Smooth muscle cell of the brain vasculature (primary cell): ENCODE measurements at places on chromosomes 6 and 20.

DNA sequence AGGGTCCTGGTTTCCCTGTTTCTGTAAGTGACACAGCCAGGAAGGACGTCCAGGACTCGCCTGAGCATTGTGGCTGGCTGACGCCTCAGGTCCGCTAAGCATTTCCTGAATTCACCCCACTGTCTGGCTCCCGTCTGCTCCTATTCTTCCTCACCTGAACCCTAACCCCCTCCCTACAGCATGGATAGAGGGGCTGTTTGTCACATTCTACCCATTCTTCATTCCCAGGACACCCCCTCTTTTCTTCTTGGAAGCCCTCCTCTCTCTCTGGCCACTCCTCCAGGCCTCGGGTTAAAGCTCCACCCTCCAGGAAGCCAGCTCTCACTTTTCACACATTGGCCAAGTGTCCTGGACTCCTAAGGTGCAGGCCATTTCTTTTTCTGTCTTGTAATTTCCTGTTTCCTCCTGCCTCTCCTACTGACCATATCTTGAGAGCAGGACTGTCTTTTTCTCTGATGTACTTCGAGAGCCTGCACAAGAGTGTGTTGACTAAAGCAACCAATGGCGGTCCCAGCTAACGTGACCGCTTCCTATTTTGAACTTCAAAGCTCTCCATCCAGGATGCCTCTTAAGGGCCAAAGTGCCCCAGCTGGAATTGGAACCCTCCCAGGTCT is 24.2 kb upstream of the MYMX start:
- no peak for DNase-seq

DNA sequence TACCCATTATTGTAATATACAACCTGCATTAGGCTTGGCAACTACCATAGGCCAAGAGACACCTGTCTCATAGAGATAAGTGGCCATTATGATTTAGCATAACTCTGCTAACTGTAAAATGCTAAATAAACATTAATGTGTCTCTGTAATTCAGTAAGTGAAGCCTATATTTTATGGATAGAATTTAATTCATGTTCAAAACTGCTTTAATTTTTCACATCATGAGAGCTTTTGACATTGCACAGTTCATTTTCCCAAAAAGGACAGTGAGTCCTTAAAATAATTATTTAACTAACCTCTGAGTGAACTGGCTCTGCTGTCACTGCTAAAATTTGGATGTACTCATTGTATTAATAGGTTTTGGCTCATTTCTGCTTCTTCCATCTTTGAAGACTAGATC is 41.4 kb upstream of the TMX4 start:
- DNase-seq, result no peak

DNA sequence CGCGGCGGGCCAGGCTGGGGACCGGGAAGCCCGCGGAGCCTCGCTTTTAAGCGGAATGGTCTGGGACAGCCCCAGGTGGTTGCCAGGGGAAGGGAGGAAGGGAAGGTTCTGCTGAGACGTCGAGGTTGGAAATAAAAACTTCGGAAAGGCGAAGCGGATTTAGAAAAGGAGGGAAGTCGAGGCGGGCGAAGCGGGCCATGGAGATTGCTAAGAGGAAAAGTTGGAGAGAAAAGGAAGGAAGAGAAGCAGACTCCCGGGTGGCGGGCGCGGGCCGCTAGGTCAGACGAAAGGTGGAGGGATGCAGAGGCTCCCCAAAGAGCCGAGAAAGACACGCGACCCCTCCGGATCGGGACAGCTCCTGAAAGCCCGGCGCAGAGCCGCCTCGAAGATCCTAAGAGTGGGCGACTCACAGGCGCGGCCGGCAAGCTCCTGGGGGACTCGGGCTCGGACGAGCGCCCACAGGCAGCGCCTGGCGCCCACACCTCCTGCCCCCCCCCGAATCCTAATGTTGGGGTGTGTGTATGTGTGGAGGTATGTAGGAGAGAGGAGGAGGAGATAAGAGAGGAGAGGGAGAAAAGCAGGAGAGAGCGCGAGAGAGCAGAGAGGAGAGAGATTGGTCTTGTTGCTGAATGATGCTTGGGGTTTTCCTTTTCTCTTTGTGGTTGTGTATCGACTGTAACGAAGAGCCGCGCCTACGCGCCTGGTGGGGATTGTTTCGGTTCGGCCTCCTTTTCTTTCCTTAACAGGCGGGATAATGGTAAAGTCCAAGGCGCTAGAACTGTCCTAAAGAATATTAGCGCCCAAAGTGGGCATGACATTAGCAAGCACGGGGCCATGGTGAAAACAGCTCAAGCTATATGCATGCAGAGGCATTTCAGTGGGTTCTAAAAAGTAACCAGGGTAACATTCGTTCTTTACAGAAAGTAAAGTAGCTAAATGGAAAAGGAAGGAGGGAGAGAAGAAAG is 1.5 kb downstream of the TFAP2B start:
- DNase-seq, result no peak

DNA sequence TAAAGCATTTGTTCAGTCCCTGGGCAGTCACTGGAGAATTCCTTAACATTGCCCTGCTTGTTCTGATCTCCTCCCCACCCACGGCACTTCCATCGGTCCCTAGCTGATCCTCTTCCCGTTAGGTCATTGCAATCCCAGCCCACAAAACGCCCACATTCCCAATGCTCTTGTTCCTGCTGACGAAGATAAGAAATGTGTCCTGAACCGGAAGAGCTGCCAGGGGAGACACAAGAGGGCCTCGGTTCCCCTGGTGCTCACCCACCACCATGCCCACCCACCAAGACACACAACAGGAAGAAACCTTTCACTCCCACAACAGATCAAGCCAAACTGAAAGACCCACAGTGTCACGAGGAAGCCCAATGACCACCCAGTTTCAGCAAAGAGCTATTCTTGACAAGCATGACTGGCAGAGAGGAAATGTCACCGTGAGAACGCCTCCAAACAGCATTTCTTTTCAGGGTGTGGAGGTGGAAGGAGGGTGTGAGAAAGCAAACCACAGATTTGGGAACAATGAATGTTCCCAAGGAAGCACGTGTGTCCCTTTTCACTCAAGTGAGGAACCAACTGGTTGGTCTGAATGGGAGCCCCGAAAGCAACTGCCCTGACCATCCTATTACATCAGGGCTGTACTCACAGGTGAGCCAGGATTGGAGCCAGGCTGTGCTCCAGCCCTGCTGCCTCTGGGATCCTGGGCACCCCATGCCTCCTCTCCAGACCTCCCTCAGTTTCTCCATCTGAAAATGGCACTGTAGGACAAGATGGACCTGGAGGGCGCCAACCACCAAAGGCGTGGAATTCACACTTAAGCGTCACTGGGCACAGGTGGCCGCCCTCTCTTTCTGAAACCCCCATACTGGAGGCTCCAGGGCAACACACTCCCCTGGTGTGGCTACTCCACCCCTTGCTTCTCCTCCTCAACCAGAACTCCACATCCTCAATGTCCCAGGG is 97.5 kb downstream of the ZMYND8 start:
- DNase-seq, result no peak

- no peak for DNase-seq
Observed at GRCh38 chr20:7171911-7172310, 404.4 kb downstream of the BMP2 start.

GRCh38 chr20:7866285-7866684 is 74.0 kb downstream of the HAO1 start:
- no peak for DNase-seq

- no peak for DNase-seq
Observed at GRCh38 chr20:62132421-62132820, 10.1 kb downstream of the LSM14B start.

DNA sequence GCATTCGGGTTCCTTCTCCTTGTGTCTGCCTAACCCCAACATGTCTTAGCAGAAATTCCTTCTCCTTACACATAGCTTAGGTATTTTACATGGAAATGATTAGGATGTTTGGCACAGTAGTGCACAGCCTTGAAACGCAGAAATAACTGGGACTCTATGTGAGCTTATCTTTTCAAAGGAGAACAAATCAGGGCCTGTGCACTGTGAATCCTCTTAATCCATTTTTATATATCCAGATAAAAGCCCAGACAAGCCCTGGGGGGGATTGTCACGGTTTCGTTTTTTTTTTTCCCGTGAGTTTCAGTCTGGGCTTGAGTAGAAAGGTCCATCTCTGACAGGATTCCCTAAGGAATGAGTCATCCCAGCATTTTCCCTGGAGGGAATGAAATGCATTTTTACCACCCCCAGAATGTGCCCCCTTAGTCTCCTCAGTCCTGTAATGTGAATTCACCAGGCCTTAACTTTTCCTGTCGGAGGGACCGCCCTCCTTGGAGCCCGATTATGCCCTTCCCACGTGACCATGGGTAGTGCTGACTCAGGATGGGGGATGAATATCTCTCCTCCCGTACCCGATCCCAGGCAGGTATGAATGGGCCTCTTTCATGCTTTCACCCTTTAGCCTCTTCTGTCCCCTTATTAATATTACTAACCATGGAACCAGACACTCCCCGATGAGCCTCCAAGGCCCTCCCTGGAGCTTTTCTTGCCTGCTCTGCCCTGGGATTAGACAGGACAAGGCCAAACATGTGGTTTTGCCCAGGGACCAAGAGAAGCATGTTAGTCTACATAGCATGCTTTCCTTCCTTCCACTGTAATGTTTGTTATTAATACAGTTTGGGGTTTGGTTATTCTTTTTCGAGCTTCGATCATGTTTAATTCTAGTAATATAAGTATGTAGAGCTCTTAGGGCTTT is 23.9 kb upstream of the NAA20 start:
- no peak for DNase-seq

GRCh38 chr6:43389730-43390295 is 20.4 kb upstream of the ZNF318 start:
- no peak for DNase-seq

DNA sequence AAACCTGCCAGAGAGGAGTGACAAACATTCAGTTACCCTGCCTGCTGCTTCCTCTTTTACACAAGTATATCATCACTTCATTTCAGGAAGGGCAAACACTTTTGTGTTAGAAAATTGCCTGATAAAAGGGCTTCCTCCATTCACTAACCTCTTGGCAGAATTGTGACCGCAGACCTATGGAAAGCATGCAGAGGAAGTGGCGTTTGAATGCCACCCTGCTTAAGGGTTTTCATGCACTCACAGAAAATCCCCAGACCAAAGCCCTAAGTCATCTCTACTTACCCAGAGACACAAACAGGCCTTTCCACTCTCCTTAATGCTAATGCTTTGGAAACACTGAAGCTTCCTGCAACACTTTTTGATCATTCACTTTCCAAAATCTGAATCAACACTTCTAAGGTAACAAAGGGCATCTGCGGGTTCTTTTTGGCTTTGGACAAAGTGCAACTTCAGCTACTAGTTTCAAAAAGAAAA is 22.1 kb upstream of the RALGAPA2 start:
- no peak for DNase-seq

DNA sequence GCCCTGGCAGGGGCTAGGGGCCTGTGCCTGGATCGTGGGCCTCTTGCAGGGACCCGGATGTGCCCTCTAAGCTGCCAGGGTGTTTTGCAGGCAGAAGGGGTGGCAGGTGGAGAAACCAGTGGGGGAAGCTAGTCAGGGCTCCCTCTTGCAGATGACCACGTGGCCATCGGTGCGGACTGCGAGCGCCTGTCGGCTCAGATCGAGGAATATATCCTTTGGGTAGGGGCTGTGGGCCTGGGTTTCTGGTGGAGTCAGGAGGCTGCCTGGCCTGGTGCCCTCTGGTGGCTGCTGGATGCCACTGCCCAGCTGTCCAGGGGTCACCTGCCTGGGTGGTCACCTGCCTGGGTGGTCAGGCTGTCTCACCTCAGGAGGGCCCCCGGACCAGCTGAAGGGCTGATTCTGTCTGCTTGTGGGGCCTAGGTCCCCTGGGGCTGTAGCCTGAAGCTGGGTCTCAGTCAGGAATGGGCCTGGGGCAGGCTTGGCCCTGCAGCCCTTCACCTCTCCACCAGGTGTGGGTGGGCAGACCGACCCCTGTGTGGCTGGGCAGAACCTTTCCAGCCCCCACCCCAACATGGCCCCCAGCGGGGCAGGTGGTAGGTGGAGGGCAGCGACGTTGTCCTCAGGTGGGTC is 6.7 kb downstream of the TCEA2 start:
- DNase-seq, result no peak

DNA sequence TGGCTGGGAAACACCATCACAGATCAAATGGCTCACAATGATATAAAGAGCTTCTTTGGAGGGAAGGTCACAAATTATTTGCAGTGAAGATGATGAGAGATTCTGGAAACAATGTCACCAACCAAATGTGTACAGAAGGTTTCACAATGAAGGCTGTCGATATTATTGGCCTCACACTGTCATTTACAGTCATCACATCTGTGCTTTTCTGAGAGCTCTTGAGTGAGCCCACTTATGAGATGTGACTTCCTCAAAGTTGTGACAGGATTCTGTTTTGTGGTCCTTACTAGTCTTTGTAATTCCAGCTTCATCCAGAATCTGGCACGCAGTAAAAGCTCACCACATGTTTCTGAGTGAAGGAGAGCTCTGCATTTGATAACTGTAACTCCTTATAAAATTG is 133.6 kb downstream of the LMBRD1 start:
- DNase-seq, result no peak

GRCh38 chr20:62048346-62048761 is 17.3 kb downstream of the TAF4 start:
- DNase-seq, result no peak

GRCh38 chr6:34562861-34563512 is 6.9 kb upstream of the SPDEF start:
- no peak for DNase-seq

GRCh38 chr6:40349901-40350746 is 237.0 kb downstream of the LRFN2 start:
- DNase-seq, result no peak

- DNase-seq, result no peak
Observed at GRCh38 chr6:37653933-37654565, 43.6 kb downstream of the MDGA1 start.

DNA sequence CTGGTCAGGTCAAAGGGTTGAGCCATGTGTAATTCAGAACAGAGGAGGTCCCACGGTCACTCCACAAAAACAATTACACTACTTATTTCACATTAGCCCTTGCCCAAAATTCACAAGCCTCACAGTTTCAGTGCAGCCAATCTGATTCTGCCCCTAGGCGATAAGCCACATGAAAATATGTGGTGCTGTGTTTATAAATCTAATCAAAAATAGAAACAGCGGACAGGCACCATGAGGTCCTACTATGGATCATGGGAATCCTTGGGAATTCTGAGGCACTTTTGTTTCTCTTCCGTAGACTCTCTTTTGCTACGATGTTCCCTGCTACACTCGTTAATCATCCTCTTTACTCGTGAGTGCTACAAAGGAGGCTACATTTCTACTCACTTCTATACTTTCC is 476.1 kb downstream of the TFAP2A start:
- DNase-seq, result no peak

GRCh38 chr20:48556956-48557355 is 270.8 kb downstream of the PREX1 start:
- DNase-seq, result no peak

- DNase-seq, result no peak
Observed at GRCh38 chr20:52896348-52896747, 75.8 kb upstream of the TSHZ2 start.

GRCh38 chr6:1179571-1180459 is 132.1 kb upstream of the FOXQ1 start:
- no peak for DNase-seq

DNA sequence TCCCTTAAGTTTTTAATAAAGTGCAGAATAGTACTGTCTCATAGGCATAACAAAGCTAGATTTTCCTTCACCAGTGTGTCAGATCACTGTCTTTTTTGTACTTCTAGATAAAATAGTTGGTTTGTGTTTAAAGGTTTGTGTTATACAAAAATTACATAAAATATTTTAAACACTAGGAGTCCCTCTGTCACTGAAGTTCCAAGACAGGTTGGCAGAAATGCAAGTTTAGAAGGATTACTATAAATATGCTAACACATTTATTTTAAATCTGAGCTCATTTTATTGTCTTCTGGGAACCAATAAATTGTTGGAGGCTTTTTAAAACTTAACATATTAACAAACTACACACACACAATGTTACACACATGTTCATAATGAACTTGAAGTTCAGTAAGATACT is 30.8 kb upstream of the RUNX2 start:
- no peak for DNase-seq

GRCh38 chr6:126792340-126793085 is 326.0 kb upstream of the RSPO3 start:
- no peak for DNase-seq
